ENCODE measurements at places on chromosomes 3 and 15.
A peak's percentile ranks its signal among the peaks of the same experiment; 100 is the strongest.

DNA sequence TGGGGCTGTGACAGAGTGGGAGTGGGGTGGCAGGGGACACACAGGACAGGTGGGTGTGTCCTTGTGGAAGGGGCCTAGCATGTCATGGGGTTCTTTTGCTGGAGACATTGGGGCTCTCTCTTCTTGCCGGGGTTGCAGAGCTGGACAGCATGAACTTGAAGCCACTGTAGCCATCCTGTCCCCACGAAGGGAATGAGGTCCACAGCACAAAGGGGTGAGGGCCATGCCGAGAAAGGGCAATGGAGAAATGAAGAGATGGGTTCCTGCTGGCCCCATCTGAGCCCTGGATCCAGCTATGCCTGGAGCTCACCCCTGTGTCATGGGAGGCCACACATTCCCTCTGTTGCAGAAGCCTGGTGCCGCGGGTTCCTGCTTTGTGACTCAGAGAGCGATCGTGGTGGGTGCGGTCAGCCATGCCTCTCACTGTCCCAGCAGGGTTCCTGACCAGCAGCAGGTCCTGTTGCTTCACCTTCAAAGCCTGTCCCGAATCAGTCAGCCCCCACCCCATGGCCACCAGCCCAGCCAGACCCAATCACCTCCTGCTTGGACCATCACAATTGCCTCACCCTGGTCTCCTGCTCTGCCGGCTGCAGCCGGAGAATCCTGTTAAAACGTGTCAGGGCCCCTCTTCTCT lies 50.0 kb downstream of the DNAJB8 start:
- no peaks in the 10 kb centered on the region for H3K4me1 ChIP-seq
- no peaks in the 10 kb centered on the region for H3K36me3 ChIP-seq
- H3K27me3 ChIP-seq, result no peaks in the 10 kb centered on the region
- H3K27ac ChIP-seq, result no peak overlapping the region
- no peak for DNase-seq

- no peak overlapping the region for H3K4me3 ChIP-seq
- no peak for DNase-seq
- H3K27ac ChIP-seq, result no peak overlapping the region
- H3K36me3 ChIP-seq, result no peaks in the 10 kb centered on the region
- no peaks in the 10 kb centered on the region for H3K4me1 ChIP-seq
- no peaks in the 10 kb centered on the region for H3K27me3 ChIP-seq
Observed at GRCh38 chr3:28972921-28973320, 307.9 kb upstream of the RBMS3 start.

GRCh38 chr3:188993181-188993580 lies 178.6 kb upstream of the TPRG1 start:
- H3K27me3 ChIP-seq, result no peaks in the 10 kb centered on the region
- no peak overlapping the region for H3K27ac ChIP-seq
- DNase-seq, result no peak
- no peaks in the 10 kb centered on the region for H3K4me1 ChIP-seq
- no peaks in the 10 kb centered on the region for H3K36me3 ChIP-seq

DNA sequence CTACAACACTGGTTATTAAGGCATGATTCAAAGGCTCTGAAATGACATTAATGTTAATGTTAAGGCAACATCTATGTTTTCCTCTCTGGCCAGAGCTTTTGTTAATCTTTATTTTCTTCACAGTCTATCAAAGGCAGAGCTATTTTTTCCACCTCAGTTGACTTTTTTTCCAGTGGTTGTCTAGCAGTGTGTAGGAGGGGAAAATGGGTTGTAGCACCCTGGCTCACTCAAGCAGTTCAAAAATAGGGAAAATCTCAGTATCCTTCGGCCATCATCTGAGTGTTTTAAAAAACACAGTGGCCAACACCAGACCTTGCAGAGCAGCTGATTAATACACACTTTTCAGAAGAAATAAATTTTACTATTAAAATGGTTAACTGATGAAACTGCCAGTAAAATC lies 21.4 kb downstream of the CBLB start:
- H3K27ac ChIP-seq, result no peak overlapping the region
- no peak overlapping the region for H3K4me3 ChIP-seq
- H3K27me3 ChIP-seq, result no peaks in the 10 kb centered on the region
- H3K4me1 ChIP-seq, result peaks cover 2% of the 10 kb centered on the region
- H3K36me3 ChIP-seq, result peaks cover 24% of the 10 kb centered on the region
- DNase-seq, result no peak

DNA sequence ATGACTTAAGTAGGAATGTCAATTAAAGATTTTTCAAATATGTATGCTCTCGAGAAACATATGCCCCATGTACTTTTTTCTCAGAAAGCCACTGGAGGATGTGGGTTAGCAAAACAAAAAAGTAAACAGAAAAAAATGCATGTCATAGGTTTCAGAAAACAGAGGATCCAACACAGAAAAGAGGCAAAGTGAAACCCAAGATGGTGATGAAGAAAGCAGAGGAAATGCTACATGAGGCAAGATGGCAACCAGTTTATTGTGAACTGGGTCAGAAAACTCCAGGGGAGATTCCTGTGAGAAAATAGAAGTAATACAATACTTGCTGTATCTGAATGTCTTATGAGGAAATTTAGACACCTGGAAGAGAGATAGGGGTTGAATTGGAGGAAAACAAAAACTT lies 30.8 kb upstream of the EOMES start:
- no peaks in the 10 kb centered on the region for H3K27me3 ChIP-seq
- no peak for DNase-seq
- no peaks in the 10 kb centered on the region for H3K4me1 ChIP-seq
- no peaks in the 10 kb centered on the region for H3K36me3 ChIP-seq

GRCh38 chr3:196251918-196252317 lies 35.6 kb downstream of the SLC51A start:
- no peak overlapping the region for H3K4me3 ChIP-seq
- H3K27ac ChIP-seq, result no peak overlapping the region
- peaks cover 31% of the 10 kb centered on the region for H3K36me3 ChIP-seq

DNA sequence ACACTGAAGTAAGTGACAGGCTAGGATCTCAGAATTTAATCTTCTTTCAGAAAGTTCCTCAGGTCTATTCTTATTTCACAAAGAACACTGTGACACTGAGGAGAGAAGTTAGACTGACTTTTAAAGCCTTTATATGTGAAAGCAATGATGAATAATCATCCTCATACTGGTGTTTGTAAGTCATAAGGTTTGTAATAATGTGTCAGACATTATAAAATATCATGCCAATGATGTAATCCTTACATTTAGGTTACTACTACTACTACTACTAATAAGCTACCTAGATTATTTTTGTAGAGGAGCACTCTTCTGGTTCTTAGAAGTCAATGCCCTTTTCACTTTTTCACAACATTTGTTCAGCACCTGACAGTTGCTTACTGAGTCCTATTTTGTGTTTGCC lies 33.4 kb downstream of the FANCD2OS start:
- no peak for DNase-seq
- H3K27me3 ChIP-seq, result no peaks in the 10 kb centered on the region
- no peak overlapping the region for H3K4me3 ChIP-seq
- H3K36me3 ChIP-seq, result no peaks in the 10 kb centered on the region
- H3K27ac ChIP-seq, result no peak overlapping the region

GRCh38 chr3:185717121-185717520 lies 107.7 kb downstream of the IGF2BP2 start:
- DNase-seq, result no peak
- H3K4me3 ChIP-seq, result no peak overlapping the region
- H3K27me3 ChIP-seq, result peaks cover 3% of the 10 kb centered on the region

DNA sequence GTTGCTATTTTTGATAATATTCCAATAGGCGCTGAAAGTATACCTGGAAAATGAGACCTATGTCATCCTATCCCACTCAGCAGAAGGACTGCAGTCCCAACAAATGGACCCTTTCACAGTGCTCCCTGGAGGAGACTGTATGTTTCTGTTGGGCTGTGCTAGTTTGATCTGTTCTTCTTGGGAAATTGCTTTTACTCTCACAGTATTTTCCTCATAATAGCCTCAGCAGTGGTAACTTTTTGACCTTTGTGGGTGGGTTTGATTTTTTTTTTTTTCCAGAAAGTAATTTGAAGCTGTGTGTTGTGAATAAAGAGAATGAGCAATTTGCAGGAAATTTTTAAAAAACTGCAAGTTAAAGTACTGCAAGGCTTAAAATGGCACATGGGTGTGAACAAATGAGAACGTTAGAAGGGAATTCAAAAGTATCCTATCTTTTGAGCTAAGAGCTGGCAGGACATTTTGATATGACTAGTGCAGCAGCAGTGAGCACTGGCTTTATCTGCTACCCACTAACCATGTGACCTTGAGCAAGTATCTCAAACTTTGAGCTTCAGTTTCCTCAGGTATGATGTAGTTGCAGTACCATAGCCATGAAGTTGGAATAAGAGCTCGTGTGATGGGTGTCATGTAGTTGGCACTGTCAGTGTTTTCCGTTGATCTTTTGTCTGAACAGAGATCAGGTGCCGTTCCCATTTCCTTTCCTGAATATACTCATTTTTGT lies 118.4 kb downstream of the ATG7 start:
- H3K27ac ChIP-seq, result no peak overlapping the region
- no peaks in the 10 kb centered on the region for H3K27me3 ChIP-seq
- no peak overlapping the region for H3K4me3 ChIP-seq
- no peaks in the 10 kb centered on the region for H3K4me1 ChIP-seq

DNA sequence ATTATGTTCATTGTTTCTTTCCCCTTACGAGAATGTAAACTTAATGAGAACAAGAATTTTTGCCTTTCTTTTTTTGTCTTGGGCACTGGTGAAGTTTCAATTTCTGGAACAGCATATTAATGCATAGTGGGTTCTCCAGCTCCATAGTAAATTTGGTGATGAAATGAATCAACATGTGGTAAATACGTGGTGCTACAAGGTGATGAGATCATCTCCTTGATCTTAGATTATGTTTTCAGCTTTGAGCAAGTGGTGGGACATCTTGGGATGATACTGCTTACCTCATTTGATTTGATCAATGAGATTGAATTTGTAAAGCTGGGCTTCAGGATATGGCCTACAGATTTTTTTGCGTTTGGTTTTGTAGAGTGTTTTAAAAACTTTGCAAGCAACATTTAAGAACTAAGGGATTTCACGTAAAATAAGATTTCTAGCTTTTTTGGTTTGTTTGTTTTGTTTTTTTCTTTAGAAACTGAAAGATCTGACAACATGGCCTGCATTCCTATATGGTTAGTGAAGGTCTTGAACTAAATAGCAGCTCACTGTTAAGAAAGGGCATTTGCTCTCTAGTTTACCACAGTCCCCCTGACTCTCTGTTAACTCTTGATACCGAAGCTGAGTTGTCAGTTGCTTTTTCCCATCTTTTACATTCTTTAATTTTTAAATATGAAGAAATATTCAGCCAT lies 45.6 kb downstream of the FNDC3B start:
- H3K36me3 ChIP-seq, result no peaks in the 10 kb centered on the region
- H3K27ac ChIP-seq, result no peak overlapping the region
- no peaks in the 10 kb centered on the region for H3K4me1 ChIP-seq
- no peaks in the 10 kb centered on the region for H3K27me3 ChIP-seq
- no peak for DNase-seq
- no peak overlapping the region for H3K4me3 ChIP-seq

DNA sequence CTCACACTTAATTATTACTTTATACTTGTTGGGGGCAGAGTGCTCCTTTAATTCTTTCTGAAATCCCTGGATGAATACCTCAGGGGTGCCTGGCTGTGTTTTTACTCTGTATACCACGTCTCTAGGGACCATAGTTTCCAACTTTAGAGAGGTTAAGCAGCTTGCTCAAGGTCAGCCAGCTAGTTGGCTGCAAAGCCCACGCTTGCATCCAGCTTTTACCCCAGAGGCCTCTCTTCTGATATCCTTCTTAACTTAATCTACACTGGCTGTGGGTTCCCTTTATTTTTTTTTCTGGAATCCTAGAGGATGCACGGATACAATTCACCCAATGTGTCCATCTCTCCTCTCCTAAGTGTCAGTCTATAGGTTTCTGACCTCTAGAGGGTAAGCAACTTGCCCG lies 1.4 kb downstream of the PDZRN3 start:
- no peak overlapping the region for H3K27ac ChIP-seq
- H3K4me1 ChIP-seq, result no peaks in the 10 kb centered on the region
- no peak for DNase-seq
- H3K4me3 ChIP-seq, result no peak overlapping the region

DNA sequence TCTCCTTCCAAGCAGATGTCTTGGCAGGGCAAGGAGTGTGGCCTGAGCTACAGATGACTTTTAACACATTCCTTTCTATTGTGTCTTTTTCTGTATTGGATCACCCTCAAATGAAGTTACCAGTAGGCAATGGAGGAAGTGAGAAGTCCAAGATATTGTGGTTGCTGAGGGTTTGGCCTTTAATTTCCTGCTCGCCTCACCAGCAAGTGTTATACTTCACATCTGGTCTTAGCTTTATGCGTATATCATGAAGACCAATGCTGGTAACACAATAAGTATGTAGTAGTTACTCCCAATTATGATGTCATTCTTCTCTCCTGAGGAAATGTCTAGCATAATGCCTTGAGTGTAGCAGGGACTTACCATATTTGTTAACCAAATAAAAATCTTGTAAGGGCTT lies 179.9 kb downstream of the ZIC1 start:
- DNase-seq, result no peak
- no peak overlapping the region for H3K4me3 ChIP-seq
- H3K27ac ChIP-seq, result no peak overlapping the region
- no peaks in the 10 kb centered on the region for H3K36me3 ChIP-seq

- H3K27me3 ChIP-seq, result no peaks in the 10 kb centered on the region
- no peak overlapping the region for H3K4me3 ChIP-seq
- no peak overlapping the region for H3K27ac ChIP-seq
Observed at GRCh38 chr3:133230195-133230594, 169.7 kb upstream of the BFSP2 start.

- H3K36me3 ChIP-seq, result no peaks in the 10 kb centered on the region
- no peak overlapping the region for H3K4me3 ChIP-seq
- DNase-seq, result no peak
Observed at GRCh38 chr3:64264501-64265109, 39.3 kb upstream of the PRICKLE2 start.

GRCh38 chr3:158264894-158265293 lies 155.0 kb downstream of the RSRC1 start:
- H3K4me1 ChIP-seq, result no peaks in the 10 kb centered on the region
- H3K27ac ChIP-seq, result no peak overlapping the region
- H3K4me3 ChIP-seq, result no peak overlapping the region
- H3K27me3 ChIP-seq, result no peaks in the 10 kb centered on the region
- H3K36me3 ChIP-seq, result no peaks in the 10 kb centered on the region

- no peak for DNase-seq
- no peak overlapping the region for H3K4me3 ChIP-seq
- H3K27me3 ChIP-seq, result no peaks in the 10 kb centered on the region
Observed at GRCh38 chr3:196686436-196686835, 25.6 kb downstream of the CEP19 start.

DNA sequence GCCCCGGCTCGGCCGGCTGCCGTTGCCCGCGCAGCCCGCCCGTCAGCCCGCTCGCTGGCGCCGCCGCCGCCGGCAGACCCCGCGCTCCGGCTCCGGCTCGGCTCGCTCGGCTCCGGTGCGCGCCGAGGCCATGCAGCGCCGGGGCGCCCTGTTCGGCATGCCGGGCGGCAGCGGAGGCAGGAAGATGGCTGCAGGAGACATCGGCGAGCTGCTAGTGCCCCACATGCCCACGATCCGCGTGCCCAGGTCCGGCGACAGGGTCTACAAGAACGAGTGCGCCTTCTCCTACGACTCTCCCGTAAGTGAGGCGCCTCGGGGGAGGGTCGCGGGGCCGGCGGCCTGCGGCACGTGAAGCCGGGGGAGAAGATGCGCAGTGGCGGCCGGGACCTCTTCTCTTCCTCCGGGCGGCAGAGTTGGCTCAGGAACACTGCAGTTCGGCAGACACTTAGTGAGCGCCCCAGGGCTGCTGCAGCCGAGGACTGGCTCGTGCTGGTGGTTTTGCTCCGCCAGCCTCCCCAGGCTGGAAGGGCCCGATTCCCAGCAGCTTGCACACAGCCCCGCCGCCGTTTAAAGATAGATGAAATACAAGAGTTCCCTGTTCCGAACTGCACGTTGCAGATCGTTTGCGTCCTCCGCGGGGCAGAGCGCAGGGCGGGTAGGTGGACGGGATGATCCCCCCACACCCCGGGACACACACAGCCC lies 407 bp downstream of the USP13 start:
- DNase-seq, result peak; percentile 82
- H3K4me3 ChIP-seq, result peak overlapping the region; percentile 94
- peaks cover 22% of the 10 kb centered on the region for H3K4me1 ChIP-seq
- H3K27ac ChIP-seq, result peak overlapping the region; percentile 48
- no peaks in the 10 kb centered on the region for H3K36me3 ChIP-seq
